ENCODE measurements at places on chromosomes 5 and 9.

- DNase-seq = no peak
These were observed 56.0 kb downstream of the ZFR start for GRCh38 chr5:32388432-32389129.

GRCh38 chr9:133184971-133185370 is 21.3 kb upstream of the GBGT1 start:
- peak; percentile 70 for DNase-seq

- no peak for DNase-seq
These were observed 10.7 kb downstream of the MARCHF6 start for GRCh38 chr5:10364186-10364689.

DNA sequence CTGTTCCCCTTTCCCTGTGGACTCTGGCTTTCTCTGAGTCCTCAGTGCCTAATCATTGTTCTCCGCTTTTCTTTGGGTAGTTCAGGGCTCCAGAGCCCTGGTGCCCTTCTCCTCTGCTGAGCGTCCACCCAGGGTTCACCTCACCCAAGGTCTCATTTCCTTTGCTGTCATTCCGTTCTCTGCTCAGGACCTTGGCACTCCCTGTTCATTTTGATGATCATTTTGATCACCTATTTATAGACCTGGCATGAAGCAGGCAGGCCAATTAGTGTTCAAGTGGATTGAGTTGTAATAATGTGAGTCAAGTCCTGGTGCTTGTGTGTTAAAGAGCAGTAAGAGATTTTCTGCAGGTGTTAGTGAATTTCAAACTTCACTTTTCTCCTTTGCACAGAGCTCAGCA is 3.6 kb downstream of the TRIO start:
- DNase-seq = no peak

- DNase-seq = no peak
These were observed 20.7 kb downstream of the COL23A1 start for GRCh38 chr5:178569485-178569884.

DNA sequence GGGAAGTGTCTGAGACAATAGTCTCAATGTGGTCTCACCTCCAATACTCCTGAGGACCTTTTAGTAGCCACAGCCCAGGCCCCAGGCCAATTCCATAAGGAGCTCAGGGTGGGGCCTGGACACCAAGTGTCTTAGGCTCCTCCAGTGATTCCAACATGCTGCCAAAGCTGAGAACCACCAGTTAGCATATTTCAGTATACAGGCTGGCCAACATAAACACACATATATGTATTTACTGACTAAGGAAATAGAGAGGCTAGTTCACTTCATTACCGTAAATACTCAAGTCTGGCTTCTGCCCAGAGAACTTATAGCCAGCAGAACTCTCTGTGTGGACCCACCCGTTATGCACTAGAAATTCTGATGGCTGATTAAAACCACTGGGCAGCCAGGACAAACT is 24.1 kb downstream of the S1PR3 start:
- no peak for DNase-seq

DNA sequence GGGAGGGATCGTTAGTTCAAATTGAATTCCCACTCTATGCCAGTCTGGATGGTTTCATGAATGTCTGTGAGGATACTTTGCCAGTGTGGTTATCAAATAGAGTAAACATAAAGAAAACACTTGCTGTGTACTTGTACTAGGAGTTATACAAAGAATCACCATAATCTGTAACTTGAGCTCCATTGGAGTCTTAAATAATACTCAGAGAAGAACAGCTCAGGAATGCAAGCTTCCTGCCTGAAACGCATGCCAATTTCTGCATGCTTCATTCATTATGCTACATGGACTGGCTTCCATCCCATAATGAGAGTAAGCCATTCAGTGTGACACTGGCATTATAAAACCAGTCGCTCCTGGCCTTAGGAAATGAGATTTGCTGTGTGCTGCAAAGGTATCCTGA is 351.4 kb downstream of the SEMA5A start:
- no peak for DNase-seq

- DNase-seq = no peak
These were observed 66.2 kb downstream of the IRX1 start for GRCh38 chr5:3661755-3662296.

GRCh38 chr5:132750471-132751230 is 3.4 kb downstream of the CCNI2 start:
- DNase-seq = no peak

DNA sequence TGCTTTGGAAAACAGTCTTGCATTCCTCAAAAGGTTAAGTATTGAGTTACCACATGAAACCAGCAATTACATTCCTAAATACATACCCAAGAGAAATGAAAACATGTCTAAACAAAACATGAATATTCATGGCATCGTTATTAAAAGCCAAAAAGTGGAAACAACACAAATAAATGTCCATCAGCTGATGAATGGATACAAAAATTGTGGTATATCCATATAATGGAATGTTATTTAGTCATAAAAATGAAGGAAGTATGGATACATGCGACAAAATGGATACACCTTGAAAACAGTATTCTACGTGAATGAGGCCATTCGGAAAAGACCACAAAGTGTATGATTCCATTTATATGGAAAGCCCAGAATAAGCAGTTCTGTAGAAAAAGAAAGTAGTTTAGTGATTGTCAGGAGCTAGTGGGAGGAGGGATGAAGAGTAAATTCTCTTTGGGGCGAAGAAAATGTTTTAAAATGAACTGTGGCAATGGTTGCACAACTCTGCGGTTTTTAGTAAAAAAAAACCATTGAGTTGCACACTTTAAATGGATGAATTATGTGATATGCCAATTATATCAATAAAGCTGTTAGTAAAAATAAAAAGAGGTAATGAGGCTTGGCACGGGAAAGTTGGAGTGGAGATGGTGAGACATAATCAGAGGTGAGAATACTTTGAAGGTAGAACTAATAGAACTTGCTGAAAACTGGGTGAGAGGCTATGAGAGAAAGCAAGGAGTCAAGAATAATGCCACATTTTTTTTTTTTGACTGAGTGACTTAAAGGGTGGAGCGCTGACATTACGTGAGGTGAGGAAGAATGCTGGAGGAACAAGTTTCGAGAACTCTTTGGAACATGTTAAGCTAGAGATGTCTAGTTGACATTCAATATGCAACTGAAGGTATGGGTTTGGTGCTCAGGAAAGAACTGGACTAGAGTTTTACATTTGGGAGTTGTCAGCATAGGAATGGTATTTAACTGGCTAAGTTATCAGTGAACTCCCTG is 194.9 kb upstream of the ZNF608 start:
- DNase-seq = no peak

- DNase-seq = no peak
These were observed 8.6 kb downstream of the SURF4 start for GRCh38 chr9:133367221-133367620.

DNA sequence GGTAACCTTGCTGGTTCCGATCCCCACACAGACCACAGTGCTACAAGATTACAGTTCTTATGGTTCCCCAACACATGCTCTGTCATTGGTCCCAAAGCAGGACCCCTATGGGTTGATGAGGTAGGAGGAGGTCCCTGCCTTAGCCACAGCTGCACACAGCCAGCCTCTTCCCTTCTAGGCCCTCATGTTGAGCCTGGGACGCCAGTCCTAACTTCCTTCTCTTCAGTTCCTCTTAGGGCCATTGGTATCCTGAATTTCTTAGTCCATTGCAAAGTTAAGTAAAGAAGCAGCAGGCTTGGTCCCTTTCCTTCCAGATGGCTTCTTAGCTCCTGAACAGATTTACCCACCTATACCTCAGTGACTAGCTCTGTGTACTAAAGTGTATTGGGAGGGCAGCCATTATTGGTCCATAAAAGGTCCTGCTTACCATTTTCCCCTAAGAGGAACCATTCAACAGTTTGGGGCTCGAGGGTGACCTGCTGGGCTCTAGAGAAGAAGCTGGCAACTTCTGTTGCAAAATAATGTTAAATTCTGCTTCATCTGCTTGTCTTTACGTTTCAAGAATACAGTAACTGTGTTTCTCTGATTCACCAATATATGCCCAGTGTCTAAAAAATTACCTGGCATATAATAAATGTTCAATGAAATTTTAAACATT is 50.2 kb downstream of the PDCD1LG2 start:
- no peak for DNase-seq

- no peak for DNase-seq
These were observed 11.0 kb upstream of the NANS start for GRCh38 chr9:98045234-98046179.

- DNase-seq = no peak
These were observed 31.4 kb upstream of the BRD3 start for GRCh38 chr9:134099123-134099761.

DNA sequence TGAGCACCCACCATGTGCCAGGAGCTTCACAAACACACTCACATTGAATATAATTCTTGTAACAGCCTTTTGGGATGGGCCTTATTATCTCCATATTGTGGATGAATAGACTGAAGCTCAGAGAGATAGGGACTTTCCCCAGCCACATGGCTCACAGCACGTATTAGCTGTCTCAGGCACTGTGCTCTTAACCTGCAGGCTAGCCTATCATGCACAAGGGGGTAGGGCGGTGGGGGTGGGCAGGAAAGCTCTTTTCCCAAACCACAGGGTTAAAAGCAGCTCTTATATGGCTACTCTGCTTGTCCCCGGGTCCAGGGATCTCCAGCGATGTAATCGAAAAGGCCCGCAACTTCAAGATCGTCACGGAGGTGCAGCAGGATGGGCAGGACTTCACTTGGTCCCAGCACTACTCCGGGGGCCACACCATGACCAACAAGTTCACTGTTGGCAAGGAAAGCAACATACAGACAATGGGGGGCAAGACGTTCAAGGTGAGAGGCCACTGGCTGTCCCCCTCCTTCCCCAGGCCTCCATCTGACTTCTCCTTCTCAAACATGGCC is 2.6 kb downstream of the FABP6 start:
- DNase-seq = no peak

DNA sequence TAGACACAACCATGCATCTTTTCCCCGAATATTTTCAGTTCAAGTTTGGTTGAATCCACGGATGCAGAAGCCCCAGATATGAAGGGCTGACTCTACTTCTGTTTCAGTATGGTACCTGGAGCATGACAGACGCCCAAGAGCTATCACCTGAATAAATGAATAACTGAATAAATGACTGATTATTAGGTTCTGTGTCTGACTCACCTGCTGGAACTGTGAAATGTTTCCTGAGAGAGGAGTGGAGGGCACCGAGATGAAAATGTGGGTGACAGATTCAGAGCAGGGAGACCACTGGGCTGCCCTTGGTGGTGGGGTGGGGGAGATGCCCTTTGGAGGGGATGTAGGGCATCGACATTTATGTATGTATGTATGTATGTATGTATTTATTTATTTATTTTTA is 13.2 kb downstream of the FRMPD1 start:
- no peak for DNase-seq

DNA sequence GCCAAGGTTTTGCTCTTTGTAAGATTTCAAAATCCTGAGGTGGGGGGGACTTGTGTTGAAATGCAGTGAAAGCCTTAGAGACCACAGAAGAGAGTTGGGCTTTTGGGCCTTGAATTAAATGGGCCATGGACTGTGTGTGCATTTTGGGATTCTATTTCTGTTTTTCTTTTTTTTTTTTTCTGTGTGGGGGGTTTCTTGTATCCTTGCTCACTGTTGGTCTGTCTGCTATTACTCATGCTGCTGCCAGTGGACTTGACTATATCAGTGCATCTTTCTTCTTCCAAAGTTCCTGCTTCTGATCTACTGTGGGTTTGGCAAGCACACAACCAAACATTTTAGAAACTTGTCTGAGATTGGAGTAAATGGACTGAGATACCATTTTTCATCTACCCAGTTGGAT is 344.9 kb downstream of the ARL15 start:
- peak; percentile 35 for DNase-seq

DNA sequence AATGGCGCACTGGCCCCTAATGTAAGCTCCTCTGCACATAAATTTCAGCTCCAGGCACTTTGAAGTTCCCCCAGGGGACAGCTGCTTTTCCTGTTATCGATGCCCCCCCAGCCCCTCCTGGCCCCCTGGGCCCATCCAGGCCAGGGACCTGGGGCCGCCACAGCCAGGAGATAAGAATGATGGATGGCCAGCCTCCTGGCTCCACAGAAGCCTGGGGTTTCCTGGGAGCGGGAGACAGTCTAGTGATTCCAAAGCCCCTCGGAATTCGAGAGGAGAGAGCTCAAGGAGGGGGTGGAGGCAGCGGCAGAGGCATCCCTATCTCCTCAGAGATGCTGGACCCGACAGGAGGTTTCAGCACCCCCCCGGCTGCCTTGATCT is 98.4 kb upstream of the HAND1 start:
- no peak for DNase-seq

GRCh38 chr5:147711019-147711418 is 71.5 kb downstream of the JAKMIP2 start:
- DNase-seq = no peak

GRCh38 chr9:89408628-89409101 is 89.2 kb downstream of the SEMA4D start:
- DNase-seq = no peak

- DNase-seq = no peak
These were observed 197.3 kb downstream of the ARL15 start for GRCh38 chr5:54113060-54113459.

- DNase-seq = no peak
These were observed 249.8 kb downstream of the NR2F1-AS1 start for GRCh38 chr5:93331241-93331640.

GRCh38 chr5:111132731-111133435 is 40.7 kb downstream of the WDR36 start:
- DNase-seq = no peak

DNA sequence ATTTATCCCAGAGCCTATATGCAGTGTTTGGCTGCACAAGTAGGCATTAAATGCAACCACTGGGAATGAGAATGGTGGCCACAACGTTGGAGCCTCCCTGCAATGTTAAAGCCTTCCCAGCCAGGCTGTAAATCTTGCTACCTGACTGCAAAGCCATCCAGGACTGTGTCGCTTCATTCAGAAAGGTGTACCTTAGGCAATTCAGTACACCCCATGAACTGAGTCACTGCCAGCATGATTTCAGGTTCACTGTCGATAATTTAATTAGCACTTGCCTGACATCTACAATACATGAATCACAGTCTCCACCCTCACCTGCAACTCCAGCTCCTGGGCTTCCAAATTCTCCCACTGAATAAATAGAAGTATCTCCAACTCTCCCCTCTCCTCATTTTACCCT is 108.4 kb downstream of the SLIT3 start:
- no peak for DNase-seq

DNA sequence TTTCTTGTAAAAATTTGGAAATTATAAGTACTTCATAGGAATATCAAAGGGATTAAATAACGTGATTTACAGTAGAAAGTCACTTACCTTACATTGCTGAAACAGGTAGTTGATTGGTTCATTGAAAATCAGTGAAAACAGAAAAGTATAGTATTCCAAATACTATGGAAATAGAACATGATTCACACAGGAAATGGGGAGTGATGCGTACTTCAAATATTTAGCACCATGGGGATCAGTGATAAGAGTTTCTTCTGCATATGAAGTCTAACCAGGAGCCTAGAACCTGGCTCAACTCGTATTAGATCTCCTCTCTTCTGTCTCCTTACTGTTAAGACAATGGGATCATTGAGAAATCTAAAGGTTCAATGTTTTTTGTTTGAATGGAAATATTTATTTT is 133.3 kb downstream of the FAM174A start:
- DNase-seq = peak; percentile 74

GRCh38 chr5:140014751-140015150 is 28.3 kb downstream of the NRG2 start:
- DNase-seq = no peak
